Tongue (tissue), 3 donors: ENCODE measurements at places on chromosomes 12 and 14.

GRCh38 chr12:129440278-129440677 is 463.5 kb downstream of the TMEM132D start:
- DNase-seq: no peak

DNA sequence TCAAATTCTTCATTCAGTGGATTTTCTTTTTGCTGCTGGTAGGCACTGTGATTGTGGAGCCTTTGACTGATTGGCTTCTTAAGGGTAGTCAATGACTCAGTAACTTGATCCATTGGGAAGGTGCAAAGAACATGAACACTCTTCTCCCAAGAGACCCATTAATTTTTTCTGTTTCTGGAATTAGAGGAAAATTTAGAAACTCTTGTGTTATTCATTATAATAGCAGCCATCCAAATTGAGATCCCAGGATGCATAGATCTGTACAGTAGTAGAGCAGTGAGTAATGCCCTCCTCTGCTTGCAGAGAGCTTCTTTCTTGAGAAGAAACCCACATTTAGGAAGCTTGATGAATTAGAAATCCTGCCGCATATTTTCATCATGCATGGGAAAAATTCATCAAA is 63.9 kb downstream of the MYRFL start:
- no peak for DNase-seq

DNA sequence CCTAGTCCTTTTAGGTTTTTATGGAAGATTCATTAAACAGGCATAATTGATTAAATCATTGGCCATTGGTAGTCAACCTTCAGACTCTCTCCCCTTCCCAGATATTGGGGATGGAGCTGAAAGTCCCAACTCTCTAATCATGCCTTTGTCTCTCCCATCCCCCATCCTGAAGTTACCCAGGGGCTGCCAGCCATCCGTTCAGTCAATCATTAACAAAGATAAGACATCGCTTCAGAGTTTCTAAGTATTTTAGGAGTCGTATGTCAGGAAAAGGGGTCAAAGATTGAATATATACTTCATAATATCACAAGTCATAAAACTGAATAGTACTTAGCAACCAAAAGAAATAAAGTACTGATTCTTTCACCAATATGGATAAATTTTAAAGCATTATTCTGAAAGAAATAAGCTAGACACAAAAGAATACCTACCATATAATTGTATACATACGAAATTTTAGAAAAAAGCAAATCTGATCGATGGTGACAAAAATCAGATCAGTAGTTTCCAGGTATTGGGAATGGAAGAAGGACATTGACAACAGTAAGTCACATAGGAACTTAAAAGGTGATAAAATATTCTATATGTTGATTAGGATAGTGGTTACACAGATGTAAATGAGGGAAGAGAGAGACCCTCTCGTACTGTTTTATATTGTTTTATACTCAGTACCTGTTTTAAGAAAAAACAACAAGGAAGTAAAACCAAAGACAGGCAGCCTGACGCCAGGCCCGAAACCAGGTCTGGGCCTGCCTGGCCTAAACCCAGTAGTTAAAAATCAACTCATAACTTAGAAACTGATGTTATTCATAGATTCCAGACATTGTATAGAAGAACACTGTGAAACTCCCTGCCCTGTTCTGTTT is 414.4 kb downstream of the DAD1 start:
- DNase-seq: no peak

GRCh38 chr14:67738740-67739504 is 37.2 kb downstream of the RDH12 start:
- no peak for DNase-seq

- no peak for DNase-seq
Measured at GRCh38 chr14:68626386-68626785, 166.5 kb downstream of the ZFP36L1 start.

GRCh38 chr12:94817695-94818075 is 167.3 kb upstream of the TMCC3 start:
- no peak for DNase-seq

DNA sequence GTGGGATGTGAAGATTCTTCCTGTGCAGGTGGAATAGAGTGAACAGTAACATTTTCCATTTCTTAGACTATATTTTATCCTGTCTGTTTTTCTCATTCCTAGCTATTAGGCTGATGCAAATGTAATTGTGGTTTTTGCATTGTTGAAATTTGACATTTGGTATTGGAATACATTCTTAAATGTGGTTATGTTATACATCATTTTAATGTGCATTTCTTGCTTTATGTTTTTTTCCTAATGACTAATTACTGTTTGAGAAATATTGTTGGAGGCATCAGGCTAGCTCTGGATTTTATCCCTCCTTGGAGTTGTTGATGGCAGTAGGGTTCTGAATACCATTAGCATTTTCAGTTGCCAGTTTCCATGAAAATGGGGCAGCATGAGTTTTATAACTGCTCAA is 75.9 kb upstream of the GNG2 start:
- no peak for DNase-seq

- no peak for DNase-seq
Measured at GRCh38 chr14:104355101-104356019, 217.0 kb downstream of the KIF26A start.

DNA sequence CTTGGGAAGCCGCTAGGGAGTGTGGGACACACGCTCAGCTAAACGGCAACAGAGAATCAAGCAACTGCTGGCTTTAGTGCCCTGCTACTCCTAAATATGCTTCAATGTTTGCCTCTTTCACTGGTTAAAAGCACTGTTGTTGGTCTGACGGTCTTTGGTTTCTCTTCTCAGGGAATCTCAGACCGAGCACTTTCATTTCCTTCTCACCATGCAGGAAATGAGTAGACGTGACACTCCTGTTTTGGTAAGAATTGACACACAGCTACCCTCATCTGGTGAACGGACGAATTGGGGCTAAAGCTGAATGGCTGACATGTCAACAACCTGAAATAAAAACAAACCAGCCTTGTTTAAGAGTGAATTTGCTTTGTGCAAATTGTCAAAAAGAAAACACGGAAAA is 57.5 kb upstream of the PIWIL1 start:
- DNase-seq: peak; percentile 14

- DNase-seq: no peak
Measured at GRCh38 chr12:13112968-13113367, 9.5 kb upstream of the GSG1 start.

- DNase-seq: no peak
Measured at GRCh38 chr14:51295646-51296263, 55.7 kb downstream of the TMX1 start.

DNA sequence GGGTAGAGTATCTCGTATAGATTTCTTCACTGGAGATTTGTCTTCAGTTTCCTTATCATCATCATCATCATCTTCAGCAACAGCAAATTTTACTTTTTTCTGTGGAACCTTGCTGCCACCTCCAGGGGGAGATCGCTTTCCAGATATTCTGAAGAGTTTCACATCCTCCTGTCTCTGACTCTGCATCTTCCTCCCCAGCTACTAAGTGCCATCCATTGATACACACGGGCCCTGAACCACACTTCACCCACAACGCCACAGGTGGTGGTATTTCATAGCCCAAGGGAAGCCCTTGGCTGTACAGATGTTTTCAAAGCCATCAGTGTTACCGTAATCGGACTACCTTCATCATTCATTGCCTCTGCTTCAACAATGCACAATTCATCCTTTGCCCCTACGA is 82.2 kb downstream of the PPP2R5C start:
- no peak for DNase-seq

DNA sequence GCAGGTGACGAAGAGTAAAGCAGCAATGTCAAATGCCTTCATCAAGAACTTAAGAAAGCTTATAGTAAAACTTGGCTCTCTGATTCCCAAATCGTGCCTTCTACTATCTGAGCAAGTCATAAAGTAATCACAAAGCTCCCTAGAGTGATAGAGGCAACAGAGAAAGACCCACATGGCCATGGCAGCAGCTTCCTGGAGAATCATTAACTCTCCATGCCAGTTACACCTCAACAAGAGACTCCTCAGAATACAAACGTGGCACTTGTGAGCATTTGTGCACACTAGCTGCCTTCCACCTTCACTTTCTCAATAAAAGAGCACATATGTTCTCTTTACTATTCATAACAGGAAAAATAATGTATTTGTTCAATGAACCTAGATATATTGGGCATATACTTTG is 48.0 kb downstream of the PLCZ1 start:
- DNase-seq: no peak

- DNase-seq: no peak
Measured at GRCh38 chr12:116053479-116054200, 223.9 kb downstream of the MED13L start.

DNA sequence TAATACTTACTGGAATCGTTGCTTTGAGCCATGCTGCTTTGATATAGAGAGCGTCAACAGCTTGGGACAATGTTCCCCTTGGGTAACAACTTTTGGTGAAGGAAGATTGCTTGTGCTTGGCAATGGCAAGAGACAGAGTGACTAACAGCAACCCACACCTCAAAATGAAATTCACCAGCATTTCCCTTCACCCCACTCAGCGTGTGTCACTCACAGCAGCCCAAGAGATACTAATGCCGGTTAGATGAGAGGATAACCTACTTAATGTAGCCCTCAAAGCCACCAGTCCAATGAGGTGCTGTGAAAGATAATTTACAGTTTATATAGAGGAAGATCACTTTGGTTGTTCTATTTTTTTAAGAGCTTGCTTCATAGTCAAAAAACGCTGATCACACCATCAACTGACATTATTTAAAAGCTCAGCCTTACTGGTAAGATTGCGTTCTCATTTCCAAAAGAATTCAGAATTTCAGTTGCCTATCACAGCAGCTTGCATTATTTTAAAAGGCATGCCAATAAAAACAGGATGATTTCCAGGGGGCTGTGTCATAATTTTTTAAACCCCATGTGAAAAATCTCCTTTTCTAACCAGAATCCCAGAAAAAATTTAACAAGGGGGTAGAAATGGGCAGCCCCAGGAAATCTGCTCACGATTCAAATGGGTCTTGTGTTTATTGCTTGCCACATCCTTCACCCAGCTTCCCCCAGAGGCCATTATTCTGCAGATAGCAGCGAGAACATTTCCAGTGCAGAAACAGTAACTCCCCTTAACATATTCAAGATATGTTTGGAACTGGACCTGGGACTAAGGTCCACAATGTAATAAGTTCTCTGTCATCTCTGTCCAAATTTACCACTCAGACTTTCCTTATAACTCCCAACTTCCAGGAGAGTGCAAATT is at the start of gene IL26:
Gene IL26, minus strand, starts transcription at position 235 of the 901 bp plus-strand sequence. Its CDS starts 54 bp downstream, at position 181.
- no peak for DNase-seq

DNA sequence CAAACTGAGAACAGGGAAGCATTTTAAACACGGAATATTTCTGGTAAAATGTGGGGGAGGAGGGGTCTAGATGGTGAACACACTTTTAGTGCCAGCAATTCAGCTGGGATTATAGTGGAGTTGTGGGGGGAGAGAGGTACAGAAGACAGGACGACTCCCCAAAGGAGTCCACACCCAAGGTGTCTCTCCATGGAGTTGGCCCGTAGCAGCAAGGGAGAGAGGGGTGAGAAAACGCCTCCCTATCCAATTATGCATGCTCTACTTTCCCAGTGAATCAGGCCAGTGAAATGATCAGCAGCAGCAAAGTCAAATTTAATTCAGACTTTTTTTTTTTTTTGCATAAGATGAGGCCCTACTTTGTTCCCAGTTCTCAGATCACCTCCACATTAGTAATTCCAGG is 38.6 kb downstream of the BTG1 start:
- no peak for DNase-seq

DNA sequence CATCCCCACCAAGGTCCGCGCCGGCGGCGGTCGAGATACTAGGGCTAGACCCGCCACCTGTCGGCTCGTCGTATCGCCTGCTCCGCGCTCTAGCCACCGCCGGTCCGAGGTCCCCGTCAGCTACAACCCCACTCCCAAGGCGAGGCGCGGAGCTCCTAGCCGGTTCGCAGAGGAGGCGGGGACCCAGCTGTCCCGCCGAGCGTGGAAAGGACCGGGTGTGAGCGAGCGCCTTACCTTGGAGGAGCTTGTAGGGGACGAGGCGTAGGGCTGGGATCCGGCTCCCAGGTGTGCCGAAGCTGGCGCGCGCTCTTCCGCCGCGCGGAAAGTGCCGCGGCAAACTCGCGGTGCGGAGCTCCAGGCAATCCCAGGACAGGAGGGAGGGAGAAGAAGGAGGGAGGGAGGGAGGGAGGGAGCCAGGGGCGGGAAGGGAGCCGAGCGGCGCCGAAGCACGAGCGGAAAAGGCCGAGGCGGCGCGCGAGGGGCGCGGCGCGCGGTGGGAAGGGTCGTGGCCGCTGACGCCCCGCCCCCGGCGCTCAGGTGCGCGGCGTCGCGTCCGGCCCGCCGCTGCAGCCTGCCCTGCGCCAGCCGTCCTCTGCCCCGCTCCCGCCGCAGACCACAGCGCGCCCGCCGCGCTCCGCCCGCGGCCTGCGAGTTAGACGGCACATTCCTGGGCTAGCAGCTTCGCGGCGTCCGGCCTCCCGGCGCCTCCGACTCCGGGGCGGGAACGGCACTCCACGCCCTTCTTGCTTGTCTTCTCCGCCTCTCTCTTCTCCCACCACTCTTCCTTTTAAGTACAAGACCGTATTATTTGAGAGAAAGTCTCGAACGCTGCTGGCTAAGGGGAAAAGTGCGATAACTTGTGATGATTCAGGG is at the start of gene PAWR:
Gene PAWR, minus strand, starts transcription at position 327 of the 873 bp plus-strand sequence. CDS start 720 bp downstream, outside the sequence.
- DNase-seq: peak; percentile 80

GRCh38 chr14:103854822-103855733 is 7.7 kb upstream of the PPP1R13B start:
- peak; percentile 88 for DNase-seq

- peak; percentile 79 for DNase-seq
Measured at GRCh38 chr12:121668750-121669520, 519 bp downstream of the MORN3 start.

- DNase-seq: no peak
Measured at GRCh38 chr14:104141621-104142091, 3.3 kb downstream of the KIF26A start.

DNA sequence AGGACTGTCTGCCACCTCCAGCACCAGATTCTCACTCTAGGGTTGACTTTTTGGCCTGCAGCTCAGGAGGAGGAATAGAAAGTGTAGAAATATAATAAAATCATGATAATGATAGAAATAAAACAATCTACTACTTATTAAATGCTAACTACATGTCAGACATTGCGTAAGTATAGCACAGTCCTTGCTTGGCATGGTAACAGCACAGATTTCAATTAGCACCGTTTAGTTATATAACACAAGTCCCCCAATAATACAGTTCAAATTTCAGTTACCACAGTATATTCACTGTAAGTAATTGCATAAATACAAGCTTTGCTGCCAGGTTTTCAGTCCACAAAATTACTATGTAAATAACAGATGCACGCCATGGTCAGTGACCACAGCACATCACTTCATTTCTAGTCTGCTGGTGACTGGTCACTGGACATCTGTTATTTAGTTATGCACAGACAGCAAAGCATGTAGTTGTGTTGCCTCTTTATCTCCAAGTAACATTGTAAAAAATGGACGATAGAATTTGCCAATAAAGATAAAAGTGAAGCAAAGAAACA is 6.5 kb upstream of the GLT8D2 start:
- peak; percentile 46 for DNase-seq

GRCh38 chr14:90599339-90599738 is 202.5 kb downstream of the CALM1 start:
- no peak for DNase-seq
